HepG2 (cell line): ENCODE measurements at places on chromosomes 5 and 9. TPM values are rescaled to one million over a fixed set of nuclear protein-coding genes. Genes with fewer than 3 reads are reported as not detected.

CLPTM1L gene
- 65.4 and 124 TPM in 2 replicates for total RNA-seq

PGM5 gene
- not detected in 2 replicates for total RNA-seq

- peak; percentile 84 for DNase-seq
Observed at GRCh38 chr5:96661855-96662724, at the start of gene CAST. TSS of gene CAST (plus strand) at chr5:96662376. CDS start at chr5:96662423, 47 bp downstream.

DNA sequence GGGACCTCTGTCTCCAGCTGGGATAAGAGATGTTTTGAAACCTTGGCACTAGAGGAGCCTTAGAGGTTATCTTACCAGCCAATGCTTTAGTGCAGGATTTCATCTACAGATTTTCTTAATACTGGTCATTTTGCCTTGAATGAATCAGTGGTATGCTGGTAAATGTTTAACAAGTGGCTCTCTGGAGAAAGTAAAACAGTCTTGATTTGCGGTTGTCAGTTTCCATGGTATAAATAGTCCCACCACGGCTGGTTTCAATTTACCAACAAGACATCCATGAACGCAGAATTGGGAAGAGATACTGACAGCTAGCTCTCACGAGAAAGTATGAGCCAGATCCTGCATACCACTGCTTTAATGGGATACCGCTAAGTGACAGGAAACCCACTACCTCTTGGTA lies 56.7 kb upstream of the CXCL14 start:
- DNase-seq, result no peak

GRCh38 chr5:148939676-148940075 lies 113.3 kb downstream of the ADRB2 start:
- DNase-seq, result no peak

DNA sequence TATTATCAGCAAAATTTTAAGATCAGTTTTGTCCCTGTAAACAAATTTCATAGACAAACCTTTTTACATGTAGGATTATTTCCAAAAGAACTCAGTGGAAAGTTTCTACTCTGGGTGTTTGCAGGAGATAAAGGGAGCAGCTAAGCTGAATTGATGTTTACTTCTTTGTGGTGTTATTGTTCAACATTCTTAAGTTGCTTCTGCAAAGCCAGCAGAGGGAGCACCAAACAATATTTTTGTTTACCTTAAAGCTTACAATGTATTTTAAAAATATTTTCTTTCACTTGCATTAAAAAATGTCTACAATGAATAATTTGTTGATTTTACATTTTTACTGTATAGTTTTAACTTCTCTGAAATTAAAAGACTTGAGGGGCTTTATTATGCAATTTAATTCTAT lies 135.4 kb downstream of the ATG10 start:
- no peak for DNase-seq

GRCh38 chr5:180669661-180670060 lies 20.3 kb upstream of the FLT4 start:
- DNase-seq, result no peak
